ENCODE measurements at places on chromosomes 6 and 20.
A peak's percentile ranks its signal among the peaks of the same experiment; 100 is the strongest.

DNA sequence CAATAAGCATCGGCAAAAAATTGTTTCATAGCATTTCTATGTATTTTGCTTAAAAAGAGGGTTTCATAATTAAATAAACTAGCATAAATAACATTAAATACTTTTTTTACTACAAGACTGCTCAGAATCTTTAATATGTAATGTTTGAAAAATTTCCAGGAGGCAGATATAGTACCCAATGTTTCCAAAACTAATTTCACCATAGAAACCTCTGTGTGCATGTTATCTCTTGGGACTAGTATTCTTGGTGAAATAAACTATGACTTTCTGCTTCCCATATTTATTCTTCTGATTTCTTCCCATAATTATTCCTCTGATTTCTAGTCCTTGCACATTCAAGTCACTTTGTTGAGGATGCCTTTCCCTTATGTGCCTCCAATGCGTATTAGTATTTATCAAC lies 94.5 kb downstream of the PTPRK start:
- DNase-seq = no peak
- H3K4me3 ChIP-seq = no peak overlapping the region
- no peak overlapping the region for H3K27ac ChIP-seq
- H3K36me3 ChIP-seq = no peaks in the 10 kb centered on the region
- no peaks in the 10 kb centered on the region for H3K27me3 ChIP-seq

GRCh38 chr6:40587240-40588069 lies at the start of gene LRFN2:
Gene LRFN2 (minus strand): TSS chr6:40587364.
- H3K4me3 ChIP-seq = peak within 1 kb of the TSS; percentile 78
- H3K36me3 ChIP-seq = no peaks in the 10 kb centered on the region
- H3K4me1 ChIP-seq = peaks cover 14% of the 10 kb centered on the region
- no peak within 1 kb of the TSS for H3K27ac ChIP-seq

DNA sequence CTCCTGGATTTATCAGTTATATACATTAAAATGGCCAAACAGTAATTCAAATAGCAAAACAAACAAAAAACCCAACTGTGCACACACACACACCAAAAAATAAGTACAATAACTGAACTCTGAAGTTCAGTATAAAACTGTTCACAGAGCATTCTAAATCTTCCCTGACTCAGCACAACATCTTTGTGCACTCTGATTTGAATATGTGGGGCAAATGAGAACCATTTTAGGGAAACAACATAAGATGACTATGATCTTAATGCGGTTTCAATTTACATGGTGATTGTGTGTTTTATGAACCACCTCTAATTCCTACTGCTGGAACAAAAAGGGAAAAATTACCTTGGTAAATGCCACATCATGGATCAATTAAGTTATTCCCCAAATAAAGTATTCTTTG lies 41.7 kb downstream of the PLAGL1 start:
- no peak for DNase-seq
- no peaks in the 10 kb centered on the region for H3K36me3 ChIP-seq
- H3K27me3 ChIP-seq = peaks cover 5% of the 10 kb centered on the region
- no peak overlapping the region for H3K27ac ChIP-seq

- no peak for DNase-seq
- no peak overlapping the region for H3K4me3 ChIP-seq
- H3K36me3 ChIP-seq = peaks cover 27% of the 10 kb centered on the region
- H3K4me1 ChIP-seq = peaks cover 11% of the 10 kb centered on the region
These were observed 68.8 kb downstream of the CDS2 start for GRCh38 chr20:5195655-5196054.

DNA sequence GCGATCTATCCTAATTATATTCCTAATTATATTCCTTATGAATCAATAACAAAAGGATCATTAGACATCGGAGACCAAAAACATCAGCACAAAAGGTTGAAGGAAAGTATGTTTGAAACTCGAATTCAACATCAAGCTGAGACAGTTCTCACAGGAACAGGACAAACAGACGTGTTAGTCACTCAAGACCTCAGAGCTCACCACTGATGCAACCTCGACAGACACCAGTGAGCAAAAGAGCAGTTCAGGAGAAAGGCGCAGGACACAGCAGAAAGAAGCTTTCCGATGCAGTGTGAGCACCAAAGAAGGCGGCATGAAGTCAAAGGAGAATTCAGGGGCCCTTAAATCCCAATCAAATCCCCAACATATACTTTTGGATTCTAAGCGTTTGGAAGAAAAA lies 6.3 kb upstream of the RAMACL start:
- no peak for DNase-seq
- no peaks in the 10 kb centered on the region for H3K36me3 ChIP-seq
- peaks cover 14% of the 10 kb centered on the region for H3K4me1 ChIP-seq
- no peak overlapping the region for H3K27ac ChIP-seq

DNA sequence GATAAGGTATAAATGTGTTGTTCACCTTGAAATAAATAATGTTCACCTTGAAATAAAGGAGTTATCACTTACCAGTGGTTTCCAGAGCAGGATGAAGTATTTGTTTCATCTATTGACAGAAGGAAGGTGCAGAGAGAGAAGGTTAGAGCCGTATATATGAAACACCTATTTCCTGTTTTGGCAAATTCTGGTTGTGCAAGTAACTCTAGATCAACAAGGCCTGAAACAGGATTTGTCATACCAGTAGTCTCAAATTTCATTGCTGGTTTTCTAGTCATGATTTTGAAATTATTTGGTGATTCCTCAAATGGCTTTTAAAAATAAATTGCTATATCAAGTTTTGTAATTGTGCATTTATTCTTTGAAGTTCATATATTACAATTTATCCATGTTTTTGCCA lies at the start of gene CRISP3:
CRISP3 (minus strand) TSS at position 130 of the 400 bp plus-strand sequence; CDS start at position 109, 21 bp downstream.
- no peak within 1 kb of the TSS for H3K27ac ChIP-seq
- H3K4me3 ChIP-seq = no peak within 1 kb of the TSS
- H3K36me3 ChIP-seq = no peaks in the 10 kb centered on the region
- DNase-seq = no peak

DNA sequence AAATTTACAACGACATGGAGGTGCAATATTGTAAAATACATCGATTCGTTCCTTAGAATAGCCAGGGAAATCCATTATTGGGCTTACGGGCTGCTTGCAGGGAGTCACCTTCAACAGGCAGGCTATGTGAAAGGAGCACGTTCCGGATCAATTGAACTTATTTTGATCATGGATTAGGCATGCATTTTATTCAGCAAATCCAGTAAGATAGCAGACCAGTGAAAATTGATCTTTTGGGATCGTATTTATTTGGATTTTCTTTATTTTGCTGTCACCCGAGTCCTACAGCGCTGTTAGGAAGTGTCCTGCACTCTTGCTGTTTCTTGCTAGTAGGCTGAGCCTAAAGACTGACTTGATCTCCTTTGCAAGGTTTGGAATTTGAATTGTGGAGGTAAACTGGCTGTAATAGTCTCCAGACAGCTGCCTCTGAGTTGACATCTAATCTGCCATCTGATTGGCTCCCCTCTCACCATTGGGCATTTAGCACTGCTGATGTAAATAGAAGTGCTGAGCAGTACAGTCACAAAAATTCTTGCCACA lies 3.0 kb downstream of the ARID1B start:
- H3K36me3 ChIP-seq = peaks cover 10% of the 10 kb centered on the region
- H3K27me3 ChIP-seq = no peaks in the 10 kb centered on the region
- peak overlapping the region; percentile 80 for H3K4me3 ChIP-seq
- peaks cover 44% of the 10 kb centered on the region for H3K4me1 ChIP-seq

- no peaks in the 10 kb centered on the region for H3K27me3 ChIP-seq
- H3K4me3 ChIP-seq = peak overlapping the region; percentile 71
- DNase-seq = peak; percentile 44
- H3K4me1 ChIP-seq = peaks cover 58% of the 10 kb centered on the region
- peaks cover 4% of the 10 kb centered on the region for H3K36me3 ChIP-seq
These were observed 27.9 kb upstream of the TBC1D7 start for GRCh38 chr6:13355999-13356785.

- no peak for DNase-seq
- no peaks in the 10 kb centered on the region for H3K36me3 ChIP-seq
- no peak overlapping the region for H3K4me3 ChIP-seq
- no peak overlapping the region for H3K27ac ChIP-seq
- H3K27me3 ChIP-seq = no peaks in the 10 kb centered on the region
These were observed 274.0 kb upstream of the POU3F2 start for GRCh38 chr6:98560418-98560817.

DNA sequence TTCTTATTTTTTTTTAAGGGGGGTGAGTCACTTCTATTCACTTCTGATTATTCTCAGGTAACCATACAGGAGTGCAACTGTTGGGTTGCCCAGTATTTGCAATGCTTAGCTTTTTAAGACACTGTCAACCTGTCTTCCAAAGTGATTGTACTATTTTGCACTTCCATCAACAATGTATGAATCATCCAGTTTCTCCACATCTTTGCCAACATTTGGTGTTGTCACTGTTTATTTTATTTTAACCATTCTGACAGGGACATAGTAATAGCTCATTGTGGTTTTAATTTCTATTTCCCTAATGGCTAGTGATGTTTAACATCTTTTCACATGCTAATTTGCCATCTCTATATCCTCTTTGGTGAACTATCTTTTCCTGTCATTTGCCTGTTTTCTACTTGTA lies 1.4 kb upstream of the SLC13A3 start:
- no peaks in the 10 kb centered on the region for H3K4me1 ChIP-seq
- H3K27me3 ChIP-seq = peaks cover 43% of the 10 kb centered on the region
- H3K36me3 ChIP-seq = no peaks in the 10 kb centered on the region
- no peak overlapping the region for H3K27ac ChIP-seq
- no peak for DNase-seq
- H3K4me3 ChIP-seq = no peak overlapping the region

- no peak for DNase-seq
- no peaks in the 10 kb centered on the region for H3K36me3 ChIP-seq
- H3K27ac ChIP-seq = no peak overlapping the region
- H3K27me3 ChIP-seq = no peaks in the 10 kb centered on the region
- no peak overlapping the region for H3K4me3 ChIP-seq
- no peaks in the 10 kb centered on the region for H3K4me1 ChIP-seq
These were observed 619.0 kb downstream of the PHF3 start for GRCh38 chr6:64254558-64254957.

GRCh38 chr6:130927305-130927704 lies 100.1 kb downstream of the SMLR1 start:
- H3K36me3 ChIP-seq = no peaks in the 10 kb centered on the region
- no peaks in the 10 kb centered on the region for H3K4me1 ChIP-seq
- no peak for DNase-seq
- no peak overlapping the region for H3K27ac ChIP-seq

DNA sequence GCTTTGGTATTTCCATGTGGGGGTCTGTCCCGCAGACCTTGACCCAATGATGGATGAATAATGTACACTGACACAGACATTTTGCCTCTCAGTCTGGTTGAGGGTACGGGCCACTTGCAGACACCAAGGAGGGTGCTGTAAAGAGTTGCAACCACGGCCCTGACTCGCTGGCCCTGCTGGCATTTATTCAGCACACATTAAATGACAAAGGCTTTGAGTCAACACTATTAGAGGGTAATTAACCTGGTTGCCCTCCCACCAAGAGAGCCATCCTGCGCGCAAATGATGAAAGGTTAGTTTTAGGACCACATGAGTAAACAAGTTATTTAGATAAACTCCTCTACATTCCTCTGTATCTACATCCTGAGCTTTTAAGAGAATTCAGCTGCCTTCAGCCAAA lies 308.9 kb upstream of the MMS22L start:
- no peaks in the 10 kb centered on the region for H3K4me1 ChIP-seq
- DNase-seq = no peak
- no peak overlapping the region for H3K4me3 ChIP-seq
- no peaks in the 10 kb centered on the region for H3K27me3 ChIP-seq

GRCh38 chr6:127951172-127951917 lies 50.5 kb upstream of the THEMIS start:
- DNase-seq = no peak
- peaks cover 50% of the 10 kb centered on the region for H3K4me1 ChIP-seq
- peak overlapping the region; percentile 96 for H3K27ac ChIP-seq
- no peaks in the 10 kb centered on the region for H3K27me3 ChIP-seq
- H3K4me3 ChIP-seq = peak overlapping the region; percentile 56

GRCh38 chr6:31972709-31973350 lies 892 bp upstream of the DXO start:
- peaks cover 28% of the 10 kb centered on the region for H3K4me1 ChIP-seq
- H3K27ac ChIP-seq = peak overlapping the region; percentile 99
- no peak for DNase-seq
- H3K4me3 ChIP-seq = peak overlapping the region; percentile 94
- H3K27me3 ChIP-seq = no peaks in the 10 kb centered on the region
- H3K36me3 ChIP-seq = peaks cover 18% of the 10 kb centered on the region

DNA sequence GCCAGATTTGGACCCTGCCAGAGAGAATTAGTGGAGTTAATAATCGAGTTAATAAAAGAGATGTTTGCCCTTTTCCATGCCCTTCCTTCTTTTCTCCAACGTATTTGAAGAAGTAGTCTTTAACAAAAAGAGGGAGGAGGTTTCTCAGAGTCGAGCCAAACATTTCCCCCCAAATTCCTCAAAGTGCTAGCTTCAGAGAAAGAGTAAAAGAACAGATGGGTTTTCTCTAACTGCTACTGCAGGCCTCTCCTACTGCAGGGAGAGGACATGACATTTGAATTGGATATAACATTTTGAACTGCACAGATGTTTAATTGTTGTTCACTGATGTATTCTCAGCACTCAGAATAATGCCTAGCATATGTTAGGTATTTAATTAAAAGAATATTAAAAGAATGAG lies 25.5 kb downstream of the RWDD2A start:
- DNase-seq = no peak
- H3K4me3 ChIP-seq = no peak overlapping the region
- no peaks in the 10 kb centered on the region for H3K36me3 ChIP-seq
- peaks cover 8% of the 10 kb centered on the region for H3K27me3 ChIP-seq
- H3K27ac ChIP-seq = no peak overlapping the region

GRCh38 chr6:134684423-134684795 lies 265.5 kb downstream of the ALDH8A1 start:
- no peaks in the 10 kb centered on the region for H3K36me3 ChIP-seq
- no peak overlapping the region for H3K4me3 ChIP-seq
- H3K4me1 ChIP-seq = peaks cover 3% of the 10 kb centered on the region
- H3K27ac ChIP-seq = no peak overlapping the region
- peaks cover 15% of the 10 kb centered on the region for H3K27me3 ChIP-seq
- DNase-seq = no peak

DNA sequence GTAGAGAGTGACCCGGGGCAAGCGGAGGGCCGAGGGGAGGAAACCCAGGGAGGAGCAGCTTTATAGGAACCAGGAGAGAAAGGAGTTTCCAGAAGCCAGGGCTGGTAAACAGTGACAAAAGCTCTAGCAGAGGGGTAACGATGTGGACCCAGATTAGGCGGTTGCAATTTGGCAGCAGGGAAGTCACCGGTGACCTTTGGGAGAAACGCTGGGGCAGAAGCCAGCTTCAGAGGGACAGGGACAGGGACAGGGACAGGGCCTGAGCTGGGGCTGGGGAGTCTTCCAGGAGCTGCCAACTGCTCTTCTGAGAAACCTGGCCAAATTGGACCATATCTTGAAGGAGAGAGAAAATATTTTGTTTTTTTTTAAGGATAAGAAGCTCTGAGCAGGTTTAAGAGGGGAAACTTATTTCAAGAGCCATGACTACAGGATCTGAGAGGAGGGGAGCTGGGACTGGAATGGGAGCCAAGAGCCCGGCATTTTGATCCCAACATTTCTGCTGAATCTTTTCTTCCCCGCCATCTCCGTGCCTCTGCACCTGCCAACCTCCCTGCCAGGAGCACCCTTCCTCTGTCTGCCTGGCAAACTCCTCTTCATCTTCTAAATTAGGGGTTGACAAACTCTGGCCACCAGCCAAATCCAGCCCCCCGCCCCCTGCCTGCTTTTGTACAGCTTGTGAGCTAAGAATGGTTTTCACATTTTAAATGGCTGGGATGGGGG lies 22.6 kb upstream of the PREX1 start:
- H3K27ac ChIP-seq = no peak overlapping the region
- peaks cover 6% of the 10 kb centered on the region for H3K36me3 ChIP-seq
- DNase-seq = no peak

Measured in activated T-helper 2 cell treated with anti-CD3 and anti-CD28 coated beads, Interferon-gamma antibody, Interleukin-2, Interleukin-4, amounts not matched to agents 10 μg/mL and 5 μg/mL and 100 μg/mL, durations not matched to agents 14 hours and 24 hours and 36 hours (primary cell).